ENCODE measurements at places on chromosomes 16 and 17.

- DNase-seq = no peak
These were observed 121.5 kb downstream of the KATNIP start for GRCh38 chr16:27671410-27671809.

GRCh38 chr17:52420555-52421078 is 262.1 kb upstream of the CA10 start:
- DNase-seq = no peak

GRCh38 chr16:48507886-48508285 is 102.1 kb downstream of the N4BP1 start:
- DNase-seq = no peak

DNA sequence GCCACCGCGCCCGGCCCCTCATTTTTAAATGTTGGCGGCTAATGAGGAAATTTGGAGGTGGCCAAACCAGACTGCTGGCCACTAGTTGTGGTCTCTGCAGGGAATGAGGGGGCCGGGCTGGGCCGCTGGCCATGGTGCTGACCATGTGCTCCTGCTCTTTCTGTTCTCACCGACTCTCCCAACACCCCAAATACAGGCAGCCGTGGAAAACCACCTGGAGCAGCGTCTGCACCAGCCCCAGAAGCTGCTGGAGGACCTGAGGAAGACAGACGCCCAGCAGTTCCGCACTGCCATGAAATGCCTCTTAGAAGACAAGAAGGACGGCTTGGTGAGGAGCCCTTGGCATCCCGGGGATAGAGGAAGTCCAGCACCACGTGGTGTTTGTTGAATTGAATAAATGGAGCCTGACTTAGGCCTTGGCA is 21.3 kb downstream of the OTOA start:
- no peak for DNase-seq

- DNase-seq = no peak
These were observed 6.0 kb downstream of the FHOD1 start for GRCh38 chr16:67241008-67241900.

DNA sequence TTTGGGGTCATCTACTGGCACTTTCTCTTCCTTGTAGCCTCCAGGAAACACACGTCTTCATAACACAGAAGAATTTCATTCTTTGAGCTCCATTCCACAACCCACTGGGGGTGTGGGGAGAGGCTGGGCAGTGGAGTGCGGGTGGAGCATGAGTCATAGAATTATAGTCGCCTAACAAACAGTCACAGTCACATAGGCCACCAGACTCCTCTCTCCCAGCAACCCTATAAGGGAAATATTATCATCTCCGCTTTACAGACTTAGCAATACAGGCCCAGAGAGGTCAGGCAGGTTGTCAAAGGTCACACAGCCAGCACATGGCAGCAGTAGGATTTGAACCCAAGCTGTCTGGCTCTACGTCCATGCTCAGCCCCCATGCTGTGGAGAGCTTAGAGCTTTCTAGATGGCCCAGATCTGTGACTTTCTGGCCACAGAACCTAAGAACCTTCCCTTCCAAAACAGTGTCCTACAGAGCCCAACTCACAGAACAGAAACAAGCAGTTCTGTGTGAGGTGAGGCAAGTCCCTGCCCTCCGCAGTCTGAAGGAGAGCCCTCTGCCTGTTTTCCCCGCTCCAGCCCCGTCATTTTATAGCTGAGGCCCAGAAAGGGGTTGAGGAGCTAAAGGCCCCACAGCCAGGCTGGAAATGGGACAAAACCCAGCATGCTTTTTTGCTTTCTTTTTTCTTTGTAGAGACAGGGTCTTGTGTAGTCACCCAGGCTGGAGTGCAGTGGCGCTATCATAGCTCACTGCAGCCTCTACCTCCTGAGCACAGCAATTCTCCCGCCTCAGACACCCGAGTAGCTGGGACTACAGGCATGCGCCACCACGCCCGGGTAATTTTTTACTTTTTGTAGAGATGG is 10.7 kb upstream of the LITAF start:
- no peak for DNase-seq

DNA sequence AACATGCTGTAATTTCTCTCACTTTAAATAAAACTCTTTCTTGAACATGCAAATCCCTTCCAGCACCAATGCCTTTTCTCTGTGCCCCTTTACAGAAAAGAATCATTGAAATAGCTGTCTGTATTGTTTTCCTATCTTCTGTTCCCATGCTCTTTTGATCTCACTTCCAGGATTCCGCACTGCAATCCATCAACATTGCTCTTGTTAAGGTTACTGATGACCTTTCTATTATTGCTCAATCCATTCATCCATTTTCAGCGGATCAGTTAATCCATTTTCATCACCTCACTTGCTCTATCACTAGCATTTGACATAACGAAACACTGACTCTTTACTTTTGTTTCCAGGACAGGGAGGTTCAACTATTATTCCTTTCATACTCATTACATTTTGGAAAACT is 130.5 kb downstream of the ABCA8 start:
- DNase-seq = no peak

DNA sequence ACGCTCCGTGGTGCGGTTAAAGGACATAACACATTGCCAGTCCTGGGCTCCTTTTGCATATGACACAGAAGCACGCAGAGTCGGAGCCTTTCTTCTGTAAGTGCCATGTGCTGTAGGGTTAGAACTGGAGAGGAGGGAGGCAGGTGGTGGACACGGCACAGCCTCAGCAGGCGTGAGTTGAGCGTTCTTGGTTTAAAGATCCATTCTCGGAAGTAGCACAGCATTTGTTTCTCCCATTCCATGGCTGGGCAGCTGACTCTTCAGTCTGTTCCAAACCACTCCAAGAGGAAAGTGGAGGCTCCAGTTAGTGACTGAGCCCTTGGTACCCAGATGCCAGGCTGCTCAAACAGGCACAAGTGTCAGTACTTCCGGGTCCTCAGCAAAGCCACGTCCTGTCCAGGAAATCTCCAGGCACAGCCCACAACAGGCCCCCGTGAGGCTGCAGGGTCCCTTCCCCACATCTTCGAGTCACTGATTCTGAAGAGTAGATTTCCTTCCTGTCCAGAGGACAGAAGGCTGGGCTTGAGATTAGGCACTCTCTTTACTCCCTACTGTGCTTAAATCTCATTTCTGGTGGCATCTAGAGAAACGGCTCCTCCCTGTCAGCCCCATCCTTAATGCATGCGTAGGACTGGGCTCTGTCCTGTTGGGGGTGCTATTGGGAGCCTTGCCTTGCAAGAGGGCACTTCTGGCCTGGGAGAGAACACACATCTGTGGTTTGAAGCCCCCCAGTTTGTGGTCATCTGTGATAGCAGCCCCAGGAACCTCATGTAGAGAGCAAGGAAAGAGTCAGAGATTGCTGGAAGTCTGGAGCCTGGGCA is 39.6 kb upstream of the NAT9 start:
- DNase-seq = no peak

DNA sequence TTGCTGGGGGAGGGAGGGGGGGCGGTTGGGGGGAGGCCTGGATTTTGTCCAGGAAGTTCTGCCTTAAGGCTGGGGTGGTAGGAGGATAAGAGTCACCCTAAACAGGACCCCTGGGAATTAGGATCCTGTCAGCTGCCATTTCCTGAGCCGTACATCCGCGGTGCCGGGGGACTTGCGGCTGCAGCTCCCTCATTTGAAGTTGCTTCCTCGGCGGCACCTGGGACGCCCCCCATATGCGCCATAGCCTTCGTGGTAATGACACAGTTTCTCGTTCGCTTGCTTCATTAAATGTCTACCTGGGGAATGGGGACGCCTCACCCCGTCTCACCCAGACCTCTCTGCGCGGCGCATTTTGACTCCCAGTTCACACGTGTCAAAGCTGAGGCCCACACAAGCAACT is 55.1 kb upstream of the PABPN1L start:
- no peak for DNase-seq

DNA sequence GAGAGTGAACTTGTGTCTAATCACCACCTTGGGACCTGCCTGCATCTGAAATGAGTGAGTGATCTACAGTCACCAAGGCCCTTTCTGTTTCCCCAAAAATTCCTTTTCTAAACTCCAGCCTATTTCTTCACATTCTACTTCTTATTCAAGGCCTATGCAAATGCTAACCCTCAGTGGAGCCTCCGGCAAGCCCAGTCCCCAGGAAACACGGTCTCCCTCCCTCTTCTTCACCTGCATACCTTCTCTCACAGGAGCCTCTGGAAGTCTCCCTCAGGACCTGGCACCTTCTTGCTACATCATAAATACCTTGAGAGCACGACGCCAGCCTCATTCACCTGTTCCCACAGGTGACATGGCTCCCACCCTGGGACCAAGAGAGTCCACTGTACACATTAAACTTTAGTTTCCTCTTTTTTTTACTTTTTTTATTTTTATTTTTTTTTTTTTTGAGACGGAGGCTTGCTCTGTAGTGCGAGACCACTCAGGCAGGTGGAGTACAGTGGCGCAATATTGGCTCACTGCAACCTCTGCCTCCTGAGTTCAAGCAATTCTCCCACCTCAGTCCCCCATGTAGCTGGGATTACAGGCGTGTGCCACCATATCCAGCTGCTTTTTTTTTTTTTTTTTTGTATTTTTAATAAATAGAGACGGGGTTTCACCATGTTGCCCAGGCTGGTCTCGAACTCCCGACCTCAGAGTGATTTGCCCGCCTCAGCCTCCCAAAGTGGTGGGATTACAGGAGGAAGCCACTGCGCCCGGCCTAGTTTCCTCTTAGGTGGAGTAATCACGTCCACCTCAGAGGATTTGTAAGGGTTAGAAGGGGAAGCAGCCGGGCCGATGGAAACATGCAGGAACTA is 97.3 kb downstream of the ANKRD11 start:
- DNase-seq = no peak

GRCh38 chr17:81295676-81296381 is 722 bp upstream of the SLC38A10 start:
- peak; percentile 81 for DNase-seq

GRCh38 chr16:12494661-12495060 is 309.0 kb downstream of the CPPED1 start:
- DNase-seq = no peak

DNA sequence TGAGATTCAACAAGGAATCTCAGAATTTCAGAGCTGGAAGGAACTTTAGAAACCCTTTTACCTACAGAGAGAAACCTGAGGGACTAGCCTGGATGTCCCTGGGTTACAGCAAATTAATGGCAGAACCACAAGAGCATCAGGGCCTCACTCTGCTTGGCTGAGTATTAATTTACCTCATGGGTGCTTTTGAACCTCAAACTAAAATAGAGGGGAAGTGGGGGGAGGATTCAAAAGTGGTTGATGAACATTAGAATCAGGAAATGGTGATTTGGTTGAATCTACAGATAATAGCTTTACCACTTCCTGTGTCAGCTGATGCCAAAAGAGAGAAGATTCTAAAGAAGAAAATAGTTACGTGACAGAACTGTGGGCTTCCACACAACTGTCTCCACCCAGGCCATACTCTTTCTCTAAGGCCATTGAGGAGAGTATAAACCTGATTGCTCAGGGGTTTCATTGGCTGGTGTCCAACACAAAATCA is 11.3 kb upstream of the SKAP1 start:
- DNase-seq = no peak

GRCh38 chr16:89860747-89861304 is 12.6 kb upstream of the TCF25 start:
- DNase-seq = peak; percentile 59

DNA sequence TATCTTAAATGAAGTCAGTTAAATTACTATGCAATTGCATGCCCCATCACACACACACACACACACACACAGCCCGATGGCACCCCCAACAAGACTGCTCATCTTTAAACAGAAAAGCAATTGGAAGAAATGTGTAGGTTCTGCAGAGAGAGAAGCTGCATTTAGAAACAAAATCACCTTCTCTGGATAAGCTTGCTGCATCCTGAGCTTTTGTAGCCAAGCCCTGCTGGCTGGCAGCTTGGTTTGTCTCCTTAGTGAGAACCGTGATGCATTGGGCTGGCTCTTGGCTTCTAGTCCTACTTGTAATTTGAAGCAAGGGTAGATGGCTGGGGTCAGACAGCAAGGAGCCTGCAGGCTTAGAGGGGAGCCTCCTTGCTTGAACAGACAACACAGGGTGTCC is 153.8 kb downstream of the SOX9 start:
- DNase-seq = no peak

DNA sequence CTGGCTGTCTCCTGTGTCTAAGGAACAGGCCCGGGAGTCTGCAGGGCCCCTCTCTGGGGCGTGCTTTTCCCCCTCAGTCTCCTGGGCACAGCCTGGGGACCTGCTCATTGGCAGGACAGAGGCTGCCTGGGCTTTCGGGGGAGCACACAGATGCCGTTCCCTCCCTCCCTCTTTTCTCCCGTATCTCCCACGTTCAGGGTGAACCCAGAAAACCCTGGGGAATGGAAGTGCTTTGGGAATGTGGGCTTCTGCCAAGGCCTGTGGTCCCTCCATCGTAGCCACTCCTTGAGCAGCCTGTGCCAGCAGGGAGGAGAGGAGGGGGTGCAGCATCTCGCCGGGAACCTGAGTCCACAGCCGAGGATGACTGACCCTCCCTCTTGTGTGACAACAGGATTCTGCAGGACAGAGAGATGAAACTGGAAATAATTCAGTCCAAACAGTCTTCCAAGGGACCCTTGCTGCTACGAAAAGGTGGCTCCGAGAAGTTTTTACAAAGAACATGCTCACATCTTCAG is 52.0 kb downstream of the RNF213 start:
- DNase-seq = no peak

GRCh38 chr16:78638371-78638770 is 538.9 kb downstream of the WWOX start:
- DNase-seq = no peak

- peak; percentile 77 for DNase-seq
These were observed 28.6 kb upstream of the METRNL start for GRCh38 chr17:83050651-83051395.

DNA sequence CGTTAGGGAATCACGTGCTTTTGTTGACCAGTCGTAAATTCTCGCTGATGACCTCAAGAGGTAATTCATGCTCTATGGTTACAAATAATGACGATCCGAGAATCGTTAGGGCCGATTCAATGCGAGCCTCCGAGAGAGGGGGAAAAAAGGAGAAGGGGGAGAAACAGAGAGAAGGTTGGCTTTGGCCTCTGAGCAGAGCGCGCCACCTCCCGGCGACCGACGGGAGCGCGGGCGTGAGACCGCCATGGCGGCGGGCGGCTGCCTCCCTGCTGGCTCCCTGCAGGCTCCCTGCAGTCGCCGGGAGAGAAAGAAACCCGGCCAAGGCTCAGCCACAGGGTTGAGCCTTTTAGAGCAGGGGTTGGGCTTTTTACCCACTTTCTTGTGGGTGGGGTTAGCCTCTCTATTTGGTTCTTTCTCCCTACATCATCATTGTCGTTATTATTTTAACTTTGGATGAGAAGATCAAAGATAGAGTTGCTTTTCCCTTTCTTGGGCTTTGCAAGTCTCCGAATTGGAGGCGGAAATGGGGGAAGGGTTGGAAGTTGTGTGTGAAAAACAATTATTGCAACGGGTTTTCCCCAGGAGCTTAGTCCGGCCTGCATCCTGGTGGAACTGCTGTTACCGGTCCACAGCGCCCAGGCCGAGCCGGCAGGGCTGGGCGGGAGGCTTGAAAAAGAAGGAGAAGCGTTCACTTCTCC is 410 bp upstream of the HOXB5 start:
- peak; percentile 77 for DNase-seq
